ENCODE measurements at places on chromosomes 4 and X.

GRCh38 chr4:78437608-78438088 is 113.9 kb upstream of the ANXA3 start:
- no peak for DNase-seq

DNA sequence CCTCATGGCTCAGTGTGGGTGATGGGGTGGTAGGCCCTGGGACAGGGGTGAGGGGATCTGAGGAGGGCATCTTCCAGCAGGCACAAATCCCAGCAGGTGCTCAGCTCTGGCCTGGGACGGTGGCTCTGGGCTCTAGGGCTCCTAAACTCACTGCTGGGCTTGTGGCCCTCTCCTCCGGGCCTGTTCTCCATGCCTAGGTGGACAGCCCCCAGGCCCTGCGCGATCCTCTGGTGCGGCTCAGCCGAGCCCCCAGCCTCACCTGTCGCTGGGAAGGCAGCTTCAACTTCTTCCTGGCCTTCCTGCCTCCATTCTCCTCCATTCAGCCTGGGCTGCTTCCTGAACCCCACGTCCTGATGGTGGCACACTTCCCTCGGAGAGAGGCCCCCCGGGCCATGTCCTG is 19.3 kb upstream of the FGFR3 start:
- no peak for DNase-seq

DNA sequence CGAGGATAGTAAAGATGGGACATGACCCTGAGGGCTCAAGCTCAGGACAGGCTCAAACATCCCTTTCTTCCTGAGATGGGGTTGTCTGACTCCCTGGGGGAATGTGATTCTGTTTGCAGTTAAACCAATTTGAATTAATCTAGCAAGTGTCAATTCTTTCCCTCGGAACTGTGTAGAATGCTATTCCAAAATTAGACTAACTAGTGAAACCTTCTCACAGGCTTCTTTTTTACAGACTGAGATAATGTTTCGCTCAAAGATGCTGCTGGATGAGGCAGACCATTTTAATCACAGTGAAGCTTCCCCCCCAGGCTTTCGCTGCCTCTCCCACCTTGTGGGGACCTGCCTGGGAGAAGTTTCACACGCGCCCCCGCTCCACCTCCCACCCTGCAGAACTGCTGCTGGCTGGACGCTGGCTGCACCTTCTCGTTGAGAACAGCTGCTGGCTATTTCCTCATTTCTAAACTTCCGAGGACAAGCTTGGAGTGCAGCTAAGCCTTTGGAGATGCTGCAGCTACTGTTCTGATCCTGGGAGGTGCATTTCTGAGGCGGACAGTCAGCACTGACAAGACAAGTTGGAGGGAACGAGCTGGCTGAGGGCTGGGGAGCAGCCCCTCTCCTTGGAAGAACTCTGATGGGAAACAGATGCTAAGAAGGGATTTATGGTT is 297.8 kb downstream of the RAPGEF2 start:
- no peak for DNase-seq

DNA sequence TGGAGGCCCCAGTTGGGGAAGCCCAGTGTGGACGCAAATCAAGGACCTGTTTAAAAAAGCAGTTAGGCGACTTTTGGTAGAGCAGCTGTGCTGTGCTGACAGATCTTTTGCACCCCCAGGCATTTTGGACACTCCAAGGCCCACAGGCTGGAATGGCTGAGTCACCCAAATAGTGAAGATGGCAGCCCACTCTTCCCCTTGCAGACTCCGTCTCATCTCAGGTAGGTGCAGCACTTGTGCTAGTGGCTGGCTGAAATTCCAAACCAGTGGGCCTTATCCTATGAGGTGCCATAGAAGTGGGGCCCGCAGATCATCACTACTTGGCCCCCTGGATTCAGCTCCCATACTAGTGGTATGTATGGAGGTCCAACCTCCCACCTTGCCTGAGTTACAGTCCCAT is 42.8 kb downstream of the CPXCR1 start:
- DNase-seq: no peak
